ENCODE measurements at places on chromosomes 1 and 21. TPM values are rescaled to one million over a fixed set of nuclear protein-coding genes. Genes with fewer than 3 reads are reported as not detected.

The MAN1C1 gene
- 17.9 TPM for total RNA-seq

The LENEP gene
- total RNA-seq, result not detected

The MR1 gene
- total RNA-seq, result 3.4 TPM

The AGMAT gene
- total RNA-seq, result not detected

The GLUL gene
- 377 TPM for total RNA-seq

The TMEM82 gene
- total RNA-seq, result not detected

The SLC35E2B gene
- total RNA-seq, result 25.3 TPM

- DNase-seq, result no peak
These were observed 10.0 kb downstream of the ZSCAN20 start for GRCh38 chr1:33482412-33482811.

DNA sequence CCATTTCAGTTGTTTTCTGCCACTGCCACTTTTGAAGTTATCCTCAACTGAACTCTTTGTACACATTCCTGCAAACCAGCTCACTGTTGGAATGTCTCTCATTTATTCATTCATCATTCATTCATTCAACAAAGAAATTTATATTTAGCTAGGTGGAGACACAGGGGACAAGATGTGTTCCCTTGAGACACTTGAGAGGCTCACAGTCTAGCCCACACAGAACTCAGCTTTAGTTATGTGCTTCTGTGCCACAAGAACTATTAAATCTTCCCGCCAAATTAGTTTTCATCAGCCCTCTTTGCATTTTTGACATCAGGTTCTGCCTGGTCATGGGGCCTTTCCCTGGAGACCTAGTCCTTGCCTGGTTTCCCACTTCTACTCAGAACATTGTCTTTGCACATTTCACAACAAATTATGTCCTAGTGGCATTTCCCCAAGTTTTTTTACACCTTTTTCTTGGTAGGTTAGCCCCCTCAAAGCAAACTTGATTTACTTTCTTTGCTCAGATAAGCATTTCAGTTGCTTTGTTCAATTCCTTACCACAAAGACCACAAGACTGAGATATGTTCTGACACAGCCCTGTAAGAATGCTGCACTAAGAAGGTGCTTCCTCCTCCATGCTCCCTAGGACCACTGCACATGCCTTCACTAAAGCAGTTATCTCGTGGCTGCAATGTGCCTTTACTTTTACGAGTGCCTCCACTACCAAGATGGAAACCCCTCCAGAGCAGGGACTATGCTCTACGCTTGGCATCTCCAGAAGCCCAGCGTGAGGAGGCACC, 31.0 kb downstream of the ILDR2 start:
- DNase-seq, result no peak

DNA sequence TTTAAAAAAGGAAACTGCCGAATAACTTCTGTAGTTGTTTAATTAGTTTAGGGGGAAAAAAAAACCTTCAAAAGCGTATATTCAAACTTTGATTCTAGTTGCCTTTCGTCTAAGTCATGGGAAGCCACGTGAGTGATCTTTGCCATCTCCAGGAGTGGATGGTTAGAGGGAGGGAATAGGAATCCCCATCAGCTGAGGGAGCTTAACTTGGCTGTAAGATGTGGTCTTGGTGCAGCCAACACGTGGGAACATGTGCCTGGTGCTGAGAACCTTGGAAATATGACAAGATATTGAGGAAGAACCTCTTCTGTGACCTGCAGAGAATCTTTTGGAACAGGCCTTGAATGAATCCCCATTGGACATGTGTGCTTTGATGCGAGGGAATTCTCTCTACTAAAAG, 1.7 kb downstream of the BACE2 start:
- DNase-seq, result no peak

DNA sequence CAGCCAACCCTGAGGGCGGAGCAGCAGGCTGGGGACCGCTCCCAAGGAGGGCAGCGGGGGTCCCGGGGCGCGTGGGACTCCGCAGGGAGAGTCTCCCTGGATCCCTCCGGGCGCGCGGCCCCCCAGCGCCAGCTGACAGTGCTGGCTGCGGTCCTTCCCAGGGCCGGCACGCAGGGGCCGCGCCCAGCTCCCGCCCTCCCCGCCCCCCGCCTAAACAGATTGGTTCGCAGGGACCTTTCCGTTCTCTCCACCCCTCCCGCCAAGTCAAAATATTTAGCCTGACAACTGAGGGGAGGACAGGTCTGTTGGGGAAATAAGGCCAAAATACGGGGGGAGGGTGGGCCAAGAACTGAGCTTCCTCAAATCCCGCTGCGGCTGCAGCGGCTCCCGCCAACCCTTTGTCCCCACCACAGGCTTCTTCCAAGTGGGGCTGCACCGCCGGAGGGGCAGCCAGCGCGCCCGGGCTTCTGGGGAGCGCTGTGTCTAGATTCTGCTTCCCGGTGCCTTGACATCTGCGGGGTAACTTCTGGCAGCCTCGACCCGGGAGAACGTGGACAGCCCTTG, at the start of gene INSRR:
TSS of gene INSRR (minus strand) at position 159 of the 564 bp plus-strand sequence. CDS start 496 bp downstream, outside the sequence.
- peak; percentile 52 for DNase-seq

- no peak for DNase-seq
These were observed 170.5 kb downstream of the NTMT2 start for GRCh38 chr1:170316270-170316669.

DNA sequence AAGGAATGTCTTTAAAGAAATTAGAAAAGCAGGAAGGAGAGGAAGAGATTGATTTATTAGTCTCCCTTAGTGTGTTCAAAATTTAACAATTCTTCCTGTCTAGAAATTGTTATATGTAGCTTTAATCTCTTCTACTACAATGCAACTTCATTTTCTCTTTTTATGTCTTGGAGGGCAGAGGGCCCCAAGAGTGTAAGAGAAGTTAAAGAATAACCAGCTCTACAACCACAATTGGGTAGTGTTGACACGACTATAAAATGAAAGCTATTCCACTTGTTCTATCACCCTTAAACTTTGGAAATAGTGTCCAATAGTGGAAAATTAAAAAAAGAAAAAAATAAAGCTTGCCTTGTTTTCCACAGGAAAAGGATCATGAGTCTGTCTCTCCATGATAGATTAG, 82.6 kb upstream of the DPYD start:
- no peak for DNase-seq

GRCh38 chr1:155410931-155411330, 90.2 kb downstream of the RUSC1 start:
- DNase-seq, result no peak

GRCh38 chr1:3735027-3735681, 17.1 kb upstream of the CCDC27 start:
- peak; percentile 29 for DNase-seq

- no peak for DNase-seq
These were observed 81.8 kb downstream of the SMYD3 start for GRCh38 chr1:246425139-246425794.

GRCh38 chr1:194155962-194156361, 969.5 kb upstream of the B3GALT2 start:
- no peak for DNase-seq

- DNase-seq, result no peak
These were observed 758 bp upstream of the SPRR5 start for GRCh38 chr1:152946248-152946647.

Measured in left ventricle myocardium superior (tissue), 1 donor.